Occipital lobe (tissue), 3 donors: ENCODE measurements at places on chromosomes 7 and 10.

DNA sequence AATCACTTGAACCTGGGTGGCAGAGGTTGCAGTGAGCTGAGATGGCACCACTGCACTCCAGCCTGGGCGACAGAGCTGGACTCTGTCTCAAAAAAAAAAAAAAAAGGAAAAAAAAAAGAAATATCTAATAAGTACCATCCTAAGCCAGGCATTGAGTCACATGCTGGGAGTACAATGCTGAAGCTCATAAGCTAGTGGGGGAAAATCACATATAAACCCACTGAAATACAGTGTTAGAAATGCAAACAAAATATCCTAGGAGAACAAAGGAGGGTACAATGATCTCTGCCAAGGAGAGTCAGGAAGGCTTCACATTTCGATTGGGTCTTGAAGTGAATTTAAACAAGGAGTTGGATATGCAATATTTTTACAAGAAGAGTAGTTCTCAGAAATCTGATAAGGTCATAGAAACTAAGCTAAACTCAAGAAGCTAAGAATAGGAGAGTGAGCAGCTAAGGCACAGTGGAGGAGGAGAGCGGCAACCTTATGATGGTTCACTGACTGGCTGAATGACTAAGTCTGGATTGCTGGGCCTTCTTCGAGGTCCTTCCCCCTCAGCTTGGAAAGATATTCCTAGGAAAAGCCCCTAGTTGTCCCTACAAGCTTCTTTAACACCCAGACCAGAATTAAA lies 115.5 kb downstream of the PHTF2 start:
- DNase-seq: no peak

DNA sequence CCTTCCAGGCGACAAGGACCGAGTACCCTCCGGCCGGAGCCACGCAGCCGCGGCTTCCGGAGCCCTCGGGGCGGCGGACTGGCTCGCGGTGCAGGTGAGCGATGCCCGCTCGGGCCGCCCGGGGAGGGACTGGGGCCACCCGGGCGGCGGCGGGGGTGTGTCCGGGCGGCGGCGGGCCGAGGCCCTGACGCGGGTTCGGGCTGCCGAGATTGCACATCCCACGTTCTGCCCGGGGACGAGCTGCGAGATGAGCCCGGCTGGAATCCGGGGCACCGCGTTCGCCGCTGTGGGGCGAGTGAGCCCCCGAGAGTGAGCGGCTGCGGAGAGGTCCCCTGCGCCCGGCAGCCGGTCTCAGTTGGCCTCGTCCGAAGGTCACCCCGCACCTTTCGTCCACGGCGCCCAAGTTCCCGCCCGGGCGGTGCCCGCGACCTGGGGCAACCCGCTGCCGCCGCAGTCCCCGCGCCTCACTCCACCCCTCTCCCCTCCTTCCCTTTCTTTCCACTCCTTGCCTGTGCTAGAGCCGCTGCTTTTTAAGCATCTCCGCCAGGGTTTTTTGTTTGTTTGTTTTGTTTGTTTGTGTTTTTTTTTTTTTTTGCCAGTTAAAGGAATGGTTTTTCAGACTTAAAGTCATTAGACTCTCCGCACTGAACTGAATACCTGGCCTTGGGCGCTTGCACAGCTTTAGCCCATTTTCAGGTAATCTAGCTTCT lies 515 bp downstream of the RALA start:
- no peak for DNase-seq

DNA sequence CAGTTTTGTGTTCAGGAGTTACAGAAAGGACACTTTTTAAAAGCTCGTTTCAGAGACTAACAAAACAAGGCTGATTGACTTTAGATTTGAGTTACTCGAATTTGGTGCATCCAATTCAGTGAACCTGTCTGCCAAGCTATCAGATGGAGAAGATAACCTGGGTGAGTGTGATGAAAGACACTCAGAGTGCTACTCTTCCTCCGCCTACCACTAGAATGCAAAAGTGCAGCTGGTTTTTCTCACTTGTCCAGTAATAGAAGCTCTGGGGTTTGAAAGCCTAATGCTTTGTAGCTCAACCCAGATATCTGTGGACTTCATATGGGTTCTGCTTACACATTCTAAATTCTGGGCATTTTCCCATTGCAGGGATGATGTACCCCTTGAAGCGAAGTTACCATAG lies 82.8 kb upstream of the NPY start:
- DNase-seq: no peak

DNA sequence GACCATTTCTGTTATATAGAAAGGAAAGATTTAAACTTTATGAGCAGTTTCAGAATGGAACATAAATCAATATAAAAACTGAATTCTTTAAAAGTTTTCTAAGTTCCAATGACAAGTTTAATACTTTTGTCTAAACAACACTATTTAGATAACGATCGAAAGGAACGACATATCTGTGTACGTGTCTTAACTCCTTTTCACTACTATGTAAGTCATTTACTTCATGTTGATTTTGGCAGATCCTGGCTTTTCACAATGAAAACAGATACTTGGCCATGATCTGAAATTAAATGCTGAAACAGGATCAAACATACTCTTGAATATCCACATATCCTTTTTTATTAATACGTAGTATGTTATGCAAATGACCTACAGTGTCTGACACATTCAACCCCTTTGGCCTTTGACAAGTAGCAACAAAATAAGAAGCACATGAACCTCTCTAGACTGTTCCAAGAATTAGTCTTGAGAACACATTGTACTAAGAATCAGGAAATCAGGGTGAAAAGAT lies 41.9 kb downstream of the RNLS start:
- DNase-seq: no peak

DNA sequence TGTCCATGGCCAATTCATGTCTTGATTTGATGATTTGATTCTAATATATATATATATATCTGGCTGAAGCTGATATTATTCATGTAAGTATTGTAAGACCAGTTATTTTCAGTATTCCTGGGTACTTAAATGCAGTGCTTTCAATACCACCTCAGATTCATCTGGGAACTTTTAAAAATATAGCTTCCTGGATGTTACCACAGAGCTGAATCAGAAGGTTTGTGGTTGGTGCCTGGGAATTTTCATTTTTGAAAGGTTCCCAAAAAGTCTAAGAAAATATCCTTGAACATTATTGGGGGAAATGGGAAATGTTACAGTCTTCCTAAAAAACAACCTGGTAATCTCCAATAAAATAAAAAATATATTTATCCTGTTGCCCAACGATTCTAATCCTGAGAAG lies 10.7 kb upstream of the PPP3CB start:
- DNase-seq: no peak

- no peak for DNase-seq
Measured at GRCh38 chr7:83410989-83411591, 237.8 kb downstream of the SEMA3E start.
